AG09319 (cell line): ENCODE measurements at places on chromosomes 11 and 22.

- peak; percentile 95 for DNase-seq
Observed at GRCh38 chr11:3073029-3073435, 15.8 kb upstream of the CARS1 start.

GRCh38 chr22:26968859-26969523 is 311.6 kb downstream of the MIAT start:
- DNase-seq, result no peak

DNA sequence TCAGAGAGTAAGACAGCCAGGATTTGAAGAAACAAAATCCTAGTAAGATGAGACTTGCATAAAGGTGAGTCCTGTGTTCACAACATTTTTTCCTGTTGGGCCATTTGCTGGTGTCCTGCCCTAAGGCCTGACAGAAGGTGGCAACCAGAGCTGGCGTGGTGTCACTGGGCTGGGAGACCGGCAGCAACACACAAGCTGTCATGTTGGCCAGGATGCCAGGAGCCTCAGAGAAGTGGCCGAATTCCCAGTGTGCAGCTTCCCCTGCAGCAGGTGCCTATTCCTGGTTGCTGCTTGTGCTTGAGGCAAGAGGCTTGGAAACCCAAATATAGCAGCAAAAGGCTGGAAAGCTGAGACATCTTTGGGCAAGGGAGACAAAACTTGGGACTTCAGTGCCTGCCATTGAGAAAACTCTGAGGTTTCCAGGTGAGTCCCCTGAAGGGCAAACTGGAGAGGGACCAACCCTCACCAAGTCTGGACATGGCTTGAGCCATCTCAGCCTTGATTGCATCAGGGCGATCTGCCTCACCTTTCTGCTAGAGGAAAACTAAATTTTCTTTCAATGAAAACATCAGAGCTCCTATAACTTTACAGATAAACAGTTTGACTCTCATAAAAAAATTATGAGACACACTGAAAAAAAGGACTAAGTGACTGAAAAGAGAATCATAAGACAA is 25.9 kb downstream of the ALG12 start:
- DNase-seq, result no peak

GRCh38 chr11:71371674-71372069 is 76.5 kb downstream of the DHCR7 start:
- no peak for DNase-seq

DNA sequence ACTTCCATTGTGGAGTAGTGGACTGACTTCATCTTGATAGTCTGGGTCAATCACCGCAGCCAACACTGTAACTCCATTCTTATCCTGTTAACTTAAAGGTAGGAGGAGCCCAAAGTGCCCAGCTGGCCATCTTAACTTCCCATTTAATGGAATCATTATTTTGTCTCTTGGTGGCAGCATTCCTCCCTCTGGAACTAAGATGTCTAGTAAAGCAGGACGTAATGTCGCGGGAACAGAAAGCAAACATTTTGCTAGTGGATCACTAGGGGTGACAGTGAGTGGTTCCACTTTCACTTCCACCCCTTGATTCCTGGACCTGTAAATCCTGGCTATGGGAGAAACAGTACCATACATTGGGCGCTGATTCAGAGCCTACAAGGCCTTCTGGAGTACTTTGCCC is 71.4 kb downstream of the GAB4 start:
- no peak for DNase-seq

DNA sequence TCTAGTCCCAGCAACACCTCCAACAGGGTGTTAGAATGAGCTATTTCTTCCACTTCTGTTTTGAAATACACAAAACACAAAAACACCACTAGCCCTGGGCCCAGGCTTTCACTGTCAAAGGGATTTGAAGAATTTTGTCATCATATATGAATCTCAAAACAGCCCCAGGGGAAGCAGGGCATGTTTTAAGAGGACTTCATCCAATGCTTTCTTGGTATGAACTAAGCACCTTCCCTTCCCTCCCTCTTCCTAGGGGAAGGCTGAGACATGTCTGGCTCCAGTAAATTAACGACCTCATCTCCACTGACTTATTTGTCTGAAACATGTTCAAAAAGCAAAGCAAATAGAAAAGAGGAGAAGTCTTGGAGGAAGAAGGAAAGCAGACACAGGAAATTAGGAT is 75.7 kb upstream of the INCENP start:
- no peak for DNase-seq
